ENCODE measurements at places on chromosomes 12 and 14. TPM values are rescaled to one million over a fixed set of nuclear protein-coding genes. Genes with fewer than 3 reads are reported as not detected.
A peak's percentile ranks its signal among the peaks of the same experiment; 100 is the strongest.

The GDF3 gene
- not detected for total RNA-seq

The RPL10L gene
- not detected for total RNA-seq

The ST8SIA1 gene
- total RNA-seq = 14.4 TPM

GRCh38 chr12:78118036-78118435 is 287.3 kb downstream of the NAV3 start:
- DNase-seq = no peak

DNA sequence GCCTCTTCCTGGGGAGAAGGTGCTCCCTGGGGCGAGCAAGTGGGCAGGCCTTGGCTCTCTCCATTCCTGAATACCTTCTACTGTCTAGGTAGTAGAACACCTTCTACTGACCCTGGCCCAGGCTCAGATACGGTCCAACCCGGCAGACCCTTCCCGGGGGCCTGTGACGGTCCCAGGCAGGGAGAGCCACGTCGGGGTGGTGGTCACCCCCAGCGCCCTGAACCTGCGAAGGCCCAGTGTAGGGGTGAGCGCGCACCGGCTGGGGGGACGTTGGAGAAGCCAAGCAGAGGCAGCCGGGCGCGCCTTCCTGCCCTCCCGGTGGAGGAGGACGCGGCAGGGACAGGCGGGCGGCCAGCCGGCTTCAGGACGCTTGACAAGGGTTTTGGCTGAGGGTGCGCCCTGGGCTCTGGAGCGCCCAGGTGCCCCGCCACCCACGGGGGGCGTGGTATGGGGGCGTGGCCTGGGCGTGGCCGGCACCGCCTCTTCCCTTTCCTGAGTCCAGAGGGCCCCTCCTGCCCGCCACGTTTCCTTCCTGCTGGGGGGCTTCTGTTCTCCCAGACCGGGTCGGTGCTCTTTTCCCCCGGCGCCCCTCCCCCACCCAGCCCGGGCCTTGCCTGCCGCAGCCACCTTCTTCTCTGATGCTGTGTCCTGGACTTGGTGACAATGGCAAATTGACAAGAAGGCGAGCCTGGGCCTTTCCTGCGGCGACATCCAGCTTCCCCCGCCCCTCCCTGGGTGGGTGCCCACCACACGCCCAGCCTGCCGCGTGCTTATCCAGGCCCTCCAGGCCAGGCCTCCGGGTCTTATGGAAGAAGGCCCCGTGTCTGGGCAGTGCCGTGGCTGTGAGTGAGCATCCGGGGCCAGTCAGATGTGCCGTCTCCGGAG is 24.5 kb upstream of the PPP1R13B start:
- DNase-seq = no peak

DNA sequence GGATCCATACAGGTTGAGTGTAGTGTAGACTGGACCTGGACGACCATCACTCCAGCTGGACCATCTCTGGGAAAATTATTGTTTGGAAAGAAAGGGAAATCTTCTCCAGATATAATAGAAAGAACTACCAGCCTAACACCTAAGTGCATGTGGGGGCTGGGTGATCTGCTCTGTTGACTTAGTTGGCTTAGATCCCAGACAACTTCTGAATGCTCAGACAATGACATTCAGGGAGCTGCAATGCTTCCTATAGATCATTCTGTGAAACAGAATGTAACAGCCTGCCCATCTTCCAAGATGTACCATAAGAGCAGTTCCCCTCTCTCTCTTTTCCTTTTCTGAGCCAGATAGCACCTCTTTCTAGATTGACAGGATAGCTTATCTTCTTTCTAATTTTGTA is 572.8 kb upstream of the STXBP6 start:
- no peak for DNase-seq

DNA sequence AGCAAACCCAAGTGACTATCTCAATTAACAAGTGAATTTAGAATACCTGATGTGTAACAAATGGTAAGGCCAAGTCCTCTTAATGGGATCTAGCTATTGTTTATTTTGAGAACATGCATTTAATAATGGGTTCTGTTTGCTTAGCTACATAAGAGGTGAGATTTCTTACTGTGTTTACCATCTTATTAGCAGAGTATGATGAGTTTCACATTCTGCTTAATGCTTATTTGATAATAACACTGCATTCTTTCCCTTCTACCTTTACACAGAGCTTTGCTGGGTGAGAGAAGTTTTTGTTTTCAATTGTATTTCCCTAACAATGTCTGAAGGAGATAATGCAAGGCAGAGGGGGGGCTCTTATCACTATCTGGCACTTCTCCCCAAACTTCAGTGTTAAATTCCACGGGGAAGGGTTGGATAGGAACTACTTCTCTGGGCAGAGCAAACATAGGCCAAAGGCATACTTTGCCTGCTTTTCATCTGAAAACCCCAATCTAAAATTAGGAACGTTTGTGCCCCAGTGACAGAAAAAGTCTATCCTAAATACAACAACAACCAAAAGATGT is 129.0 kb upstream of the ATXN7L3B start:
- no peak for DNase-seq

DNA sequence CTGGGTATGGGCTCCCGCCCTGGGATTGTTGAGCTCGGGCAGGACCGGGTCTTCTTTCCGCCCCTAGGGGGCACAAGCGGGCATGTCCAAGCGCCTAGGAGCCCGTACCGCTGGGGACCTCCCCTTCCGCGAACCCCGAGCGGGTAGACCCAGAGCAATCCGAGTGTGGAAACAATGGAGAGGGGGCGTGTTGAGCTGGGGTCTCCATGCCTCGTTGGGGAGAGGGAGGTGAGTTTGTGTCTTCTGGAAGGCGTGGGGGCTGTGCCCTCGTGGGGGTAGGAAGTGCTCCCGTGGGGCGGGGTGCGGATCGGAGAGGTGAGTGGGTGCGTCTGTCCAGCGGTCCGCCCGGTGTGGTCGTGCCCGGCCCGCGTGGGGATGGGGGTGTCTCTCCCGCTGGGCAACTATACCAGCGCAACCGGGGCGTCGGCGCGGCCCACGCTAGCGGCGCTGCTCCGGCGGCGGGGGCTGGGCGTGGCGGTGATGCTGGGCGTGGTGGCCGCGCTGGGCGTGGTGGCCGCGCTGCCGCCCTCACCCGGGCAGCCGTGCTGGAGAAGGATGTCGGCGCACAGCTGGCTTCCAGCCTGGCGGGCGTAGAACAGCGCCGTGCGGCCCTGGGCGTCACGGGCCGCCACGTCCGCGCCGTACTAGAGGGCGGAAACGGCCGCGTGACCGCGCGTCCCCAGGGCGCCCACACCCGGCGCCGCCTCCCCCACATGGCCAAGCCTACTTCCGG is 12.2 kb downstream of the AGAP2 start:
- peak; percentile 50 for DNase-seq

DNA sequence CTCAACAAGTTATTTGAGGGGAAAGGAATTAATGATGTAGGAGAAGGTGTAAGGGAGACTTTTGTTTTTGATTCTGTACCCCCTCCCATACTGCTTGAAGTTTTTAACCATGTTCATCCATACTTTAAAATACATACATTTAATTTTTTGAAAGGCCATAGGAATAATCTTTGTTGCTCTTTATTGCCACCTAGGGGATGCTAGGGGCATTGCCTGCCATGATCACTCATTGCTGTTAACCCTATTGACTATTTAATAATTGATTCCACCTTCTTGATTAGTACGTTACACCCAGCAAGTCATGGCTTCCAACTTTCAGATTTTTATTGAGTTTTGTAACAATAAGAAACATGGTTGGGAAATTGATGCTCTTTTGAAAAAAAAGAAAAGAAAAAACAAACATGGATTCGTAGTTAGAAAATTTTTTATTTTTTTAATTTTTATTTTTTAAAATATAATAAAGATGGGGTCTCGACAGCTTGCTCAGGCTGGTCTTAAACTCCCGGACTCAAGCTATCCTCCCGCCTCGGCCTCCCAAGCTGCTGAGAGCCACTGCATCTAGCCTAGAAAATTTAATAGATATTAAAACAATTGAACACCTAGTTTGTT is 8.5 kb upstream of the PRKAB1 start:
- DNase-seq = no peak

DNA sequence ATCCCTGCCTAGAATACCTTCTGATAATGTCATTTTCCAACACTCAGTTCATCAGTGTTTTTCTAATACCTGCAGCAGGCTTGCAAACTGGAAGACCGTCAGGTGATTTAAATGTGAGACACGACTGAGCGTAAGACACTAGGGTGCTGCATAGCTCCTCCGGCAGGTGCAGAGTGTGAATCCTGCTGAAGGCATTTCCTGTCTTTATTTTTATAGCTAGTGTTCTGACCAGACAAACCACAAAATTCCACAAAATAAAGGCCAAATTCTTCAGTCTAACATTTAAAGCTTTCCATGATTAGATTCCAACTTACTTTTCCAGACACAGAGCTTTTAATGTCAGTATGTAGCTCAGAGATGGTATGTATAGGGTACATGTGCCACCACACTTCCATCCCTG is 70.7 kb downstream of the BBS10 start:
- peak; percentile 93 for DNase-seq

DNA sequence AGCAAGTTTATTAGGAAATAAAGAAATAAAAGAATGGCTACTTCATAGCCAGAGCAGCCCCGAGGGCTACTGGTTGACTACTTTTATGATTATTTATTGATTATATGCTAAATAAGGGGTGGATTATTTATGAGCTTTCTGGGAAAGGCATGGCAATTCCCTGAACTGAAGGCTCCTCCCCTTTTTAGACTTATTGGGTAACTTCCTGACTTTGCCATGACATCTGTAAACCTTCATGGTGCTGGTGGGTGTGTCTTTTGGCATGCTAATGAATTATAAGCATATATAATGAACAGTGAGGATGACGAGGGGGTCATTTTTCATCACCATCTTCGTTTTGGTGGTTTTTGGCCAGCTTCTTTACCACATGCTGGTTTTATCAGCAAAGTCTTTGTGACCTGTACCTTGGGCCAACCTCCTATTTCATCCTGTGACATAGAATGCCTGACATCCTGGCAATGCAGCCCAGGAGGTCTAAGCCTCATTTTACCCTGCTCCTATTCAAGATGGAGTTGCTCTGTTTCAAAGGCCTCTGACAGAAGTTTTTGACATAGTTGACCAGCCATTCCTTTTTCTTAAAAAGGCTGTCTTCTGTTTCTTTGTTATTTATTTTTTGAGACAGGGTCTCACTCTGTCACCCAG is 11.1 kb upstream of the PTGES3 start:
- no peak for DNase-seq

DNA sequence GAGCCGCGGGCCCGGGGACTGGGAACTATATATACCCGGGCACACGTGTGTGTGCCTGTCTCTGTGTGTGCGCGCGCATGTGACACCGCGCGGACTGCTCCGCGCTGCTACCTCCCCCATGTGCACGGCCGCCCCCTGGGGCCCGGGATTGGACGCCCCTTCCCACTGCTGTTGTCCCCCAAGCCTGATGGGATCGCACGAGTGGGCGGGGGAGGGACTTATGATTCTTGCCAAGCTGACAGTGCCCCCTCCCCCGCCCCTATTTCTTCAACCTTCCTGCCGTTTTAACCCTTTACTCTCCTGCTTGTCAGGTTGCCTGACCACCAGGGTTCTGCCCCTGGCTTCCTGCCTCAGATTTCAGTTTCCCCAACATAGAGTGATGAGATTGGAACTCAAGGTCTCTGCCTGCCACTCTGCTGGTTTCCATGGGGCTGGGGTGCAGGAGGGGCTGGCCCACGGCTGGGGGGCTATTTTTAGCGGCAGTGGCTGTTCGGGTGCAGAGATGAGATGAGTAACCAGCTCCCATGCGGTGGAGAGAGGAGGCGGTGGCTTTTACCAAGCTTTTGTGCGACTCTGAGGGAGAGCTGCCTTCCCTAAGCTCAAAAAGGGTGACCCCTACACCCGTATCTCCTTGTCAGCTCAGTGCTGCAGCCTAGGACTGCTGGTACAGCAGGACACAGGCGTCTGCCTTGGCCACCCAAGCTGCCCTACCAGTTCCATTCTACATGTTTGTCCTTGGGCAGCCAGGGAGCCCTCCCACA is at the start of gene DDN:
TSS of gene DDN (minus strand) at position 5 of the 761 bp plus-strand sequence. CDS start 88 bp downstream, outside the sequence.
- no peak for DNase-seq

DNA sequence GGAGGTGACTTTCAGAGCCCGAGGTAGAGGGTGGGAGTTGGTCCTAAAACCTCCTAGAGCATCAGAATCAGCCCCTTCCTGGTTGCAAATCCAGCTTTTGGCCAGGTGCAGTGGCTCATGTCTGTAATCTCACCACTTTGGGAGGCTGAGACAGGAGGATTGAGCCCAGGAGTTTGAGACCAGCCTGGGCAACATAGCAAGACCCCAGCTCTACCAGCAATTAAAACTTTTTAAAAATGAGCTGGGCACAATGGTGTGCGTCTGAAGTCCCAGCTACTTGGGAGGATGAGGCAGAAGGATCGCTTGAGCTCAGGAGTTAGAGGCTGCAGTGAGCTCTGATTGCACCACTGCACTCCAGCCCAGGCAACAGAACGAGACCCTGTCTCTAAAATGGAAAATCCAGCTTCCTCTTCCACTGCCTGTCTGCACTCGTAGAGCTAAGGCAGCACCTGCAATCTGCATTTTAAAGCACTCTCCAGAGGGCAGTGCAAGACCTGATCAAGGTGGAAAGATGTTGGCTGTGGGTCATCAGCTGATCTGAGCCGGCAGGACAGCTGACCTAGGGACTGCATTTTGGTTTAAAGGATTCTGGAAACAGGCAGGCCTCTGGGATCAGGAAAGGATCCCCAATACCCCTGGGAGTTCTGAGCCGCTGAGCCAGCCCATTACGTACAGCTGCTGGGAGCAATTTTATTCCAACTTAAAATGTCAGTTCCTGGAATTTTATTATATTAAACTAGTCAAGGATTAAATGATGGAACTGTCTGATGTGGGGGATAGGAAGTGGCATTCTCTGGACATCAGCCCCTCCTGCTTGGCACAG is 1.8 kb upstream of the TESC start:
- DNase-seq = no peak

DNA sequence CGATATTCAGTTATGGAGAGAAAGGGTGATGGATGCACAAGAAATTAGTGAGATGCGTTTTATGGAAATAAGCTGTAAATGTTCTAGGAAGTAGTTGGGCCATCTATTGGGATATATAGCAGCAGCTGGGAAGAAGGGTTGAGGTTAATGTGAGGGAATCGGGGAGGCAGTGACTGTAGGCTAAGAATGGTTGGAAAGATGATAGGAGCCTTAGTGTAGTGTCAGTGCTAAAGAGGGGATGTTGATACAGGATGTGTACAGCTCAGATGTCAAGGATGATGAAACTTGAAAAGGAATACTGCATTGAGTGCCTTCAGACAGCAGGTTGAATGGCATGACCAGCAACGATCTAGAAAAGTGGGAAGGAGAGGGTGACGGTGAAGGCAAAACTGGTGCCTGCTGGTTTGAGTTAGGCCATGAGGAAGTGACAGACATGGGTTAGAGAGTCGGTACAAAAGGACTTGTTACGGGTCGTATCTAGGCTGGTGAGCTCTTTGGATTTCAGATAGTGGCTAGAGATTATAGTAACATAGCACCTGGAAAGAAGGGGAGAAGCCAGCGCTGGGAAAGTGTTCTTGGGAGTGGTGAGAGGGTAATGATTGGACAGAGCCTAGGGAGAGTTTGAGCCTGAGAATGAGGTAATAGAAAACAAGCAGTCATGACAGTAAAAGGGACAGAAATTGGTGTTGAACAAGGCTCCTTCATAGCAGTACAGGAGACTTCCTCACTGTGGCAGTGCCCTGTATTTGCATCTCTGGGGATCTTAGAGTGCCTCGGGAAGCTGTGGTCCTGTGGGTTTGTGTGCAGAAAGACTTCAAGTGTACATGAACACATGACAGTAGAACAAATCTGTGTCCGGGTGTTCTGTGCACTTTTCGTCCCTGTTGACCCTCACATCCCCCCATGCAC is 9.6 kb downstream of the MARS1 start:
- no peak for DNase-seq
